ENCODE measurements at places on chromosomes 4 and X.

- no peak for DNase-seq
Observed at GRCh38 chrX:53065104-53065503, 16.5 kb downstream of the GPR173 start.

GRCh38 chr4:16643893-16644292 lies 254.6 kb downstream of the LDB2 start:
- no peak for DNase-seq

- no peak for DNase-seq
Observed at GRCh38 chr4:138301536-138301935, 59.4 kb upstream of the SLC7A11 start.

GRCh38 chr4:150971901-150972300 lies 43.2 kb downstream of the LRBA start:
- no peak for DNase-seq

DNA sequence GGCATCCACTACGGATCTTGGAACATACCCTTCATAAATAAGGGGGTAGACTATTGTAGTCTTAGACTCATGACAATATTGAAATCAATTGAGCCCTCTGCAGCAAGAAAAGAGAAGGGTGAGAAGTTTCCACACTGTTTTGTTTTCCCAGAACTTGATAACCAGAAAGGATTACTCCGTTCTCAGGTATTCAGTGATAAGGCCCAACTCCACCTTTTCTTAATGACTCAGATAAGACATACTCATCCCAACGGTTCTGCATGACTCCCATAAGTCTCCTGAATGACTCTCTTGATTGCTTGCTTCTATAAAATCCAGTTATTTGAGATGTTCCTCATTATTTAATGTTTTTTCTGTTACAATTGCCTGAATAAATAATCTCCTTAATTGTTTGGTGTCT lies 111.7 kb downstream of the PABPC4L start:
- DNase-seq: no peak

DNA sequence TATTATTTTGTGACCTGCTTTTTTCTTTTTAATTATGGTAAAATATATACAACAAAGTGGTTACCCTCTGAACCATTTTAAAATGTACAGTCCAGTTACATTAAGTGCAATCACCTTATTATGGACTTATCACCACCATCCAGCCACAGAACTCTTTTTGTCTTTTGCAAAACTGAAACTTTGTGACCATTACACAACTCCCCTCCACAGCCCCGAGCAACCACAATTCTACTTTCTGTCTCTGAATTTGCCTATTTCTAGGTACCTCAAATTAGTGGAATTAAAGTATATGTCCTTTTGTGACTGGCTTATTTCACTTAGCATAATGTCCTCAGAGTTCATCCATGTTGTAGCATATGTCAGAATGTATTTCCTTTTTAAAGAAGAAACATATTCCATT lies 39.3 kb upstream of the WWC2 start:
- no peak for DNase-seq

GRCh38 chr4:101599620-101600019 lies 190.9 kb upstream of the BANK1 start:
- DNase-seq: no peak

- DNase-seq: no peak
Observed at GRCh38 chrX:136626237-136626636, 21.7 kb upstream of the CD40LG start.

DNA sequence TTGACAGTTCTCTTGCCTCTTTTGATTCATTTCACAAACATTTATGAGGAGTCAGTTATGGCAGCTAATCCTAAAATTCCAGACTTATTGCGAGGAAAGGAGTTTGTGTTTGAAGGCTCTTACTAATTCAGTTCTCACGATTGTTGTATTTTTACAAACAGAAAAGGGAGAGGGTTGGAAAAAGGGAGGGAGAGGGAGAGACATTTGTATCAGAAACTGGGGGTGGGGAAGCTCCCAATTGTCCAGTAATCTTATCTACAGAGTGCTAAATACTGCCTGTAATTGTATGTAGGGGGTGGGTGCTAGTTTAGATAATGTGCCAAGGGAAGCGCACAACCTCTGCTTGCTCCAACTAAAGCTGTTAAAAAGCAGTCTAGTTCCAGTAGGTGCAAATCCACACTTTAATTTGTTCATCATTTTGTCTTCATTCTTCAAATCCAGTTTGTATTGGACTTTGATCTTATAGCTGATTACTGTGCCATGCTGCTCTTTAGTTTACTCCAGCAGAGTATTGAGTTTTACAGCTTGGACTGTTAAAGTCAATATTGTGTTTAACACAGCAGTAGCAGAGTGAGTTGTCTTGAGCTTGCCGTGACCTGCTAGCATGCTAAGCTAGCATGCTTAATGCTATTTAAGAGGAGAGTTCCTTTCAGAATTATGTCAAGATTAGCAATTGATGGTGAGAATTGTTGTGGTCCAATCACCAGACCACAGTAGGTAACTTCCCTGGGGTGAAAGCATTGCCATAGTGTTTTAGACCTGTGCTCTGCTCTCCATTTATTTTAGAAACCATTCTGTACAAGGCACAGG lies 13.9 kb downstream of the FNIP2 start:
- DNase-seq: no peak

- DNase-seq: no peak
Observed at GRCh38 chrX:3044671-3045070, 3.4 kb downstream of the ARSF start.

DNA sequence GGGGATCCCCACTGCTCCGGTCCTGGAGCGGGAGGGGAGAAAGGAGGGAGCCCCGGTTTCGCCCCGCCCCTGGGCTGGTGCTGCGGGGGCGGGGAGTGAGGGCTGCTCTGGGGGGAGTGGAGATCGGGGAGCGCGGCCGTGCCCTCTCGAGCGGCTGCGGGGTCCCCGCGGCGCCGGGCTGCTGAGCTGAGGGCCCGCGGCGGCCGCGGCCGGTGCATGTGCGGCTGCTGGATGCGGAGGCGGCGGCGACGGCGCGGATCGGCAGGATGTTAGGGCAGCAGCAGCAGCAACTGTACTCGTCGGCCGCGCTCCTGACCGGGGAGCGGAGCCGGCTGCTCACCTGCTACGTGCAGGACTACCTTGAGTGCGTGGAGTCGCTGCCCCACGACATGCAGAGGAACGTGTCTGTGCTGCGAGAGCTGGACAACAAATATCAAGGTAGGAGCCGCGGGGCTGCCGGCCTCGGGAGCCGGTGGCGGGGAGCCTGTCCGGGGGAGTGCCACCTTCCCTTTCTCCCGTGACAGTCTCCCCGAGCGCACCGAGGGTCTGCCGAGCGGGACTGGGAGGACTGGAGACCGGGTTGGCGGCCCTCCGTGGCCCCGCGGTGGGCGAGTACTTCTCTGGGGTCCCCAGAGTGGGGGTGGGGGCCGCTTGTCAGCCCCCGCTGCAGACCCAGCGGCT lies at the start of gene ING2:
Gene ING2, plus strand, starts transcription at position 129 of the 681 bp plus-strand sequence. Its CDS starts 138 bp downstream, at position 267.
- DNase-seq: no peak

- DNase-seq: no peak
Observed at GRCh38 chr4:94158883-94159282, 48.8 kb upstream of the SMARCAD1 start.

DNA sequence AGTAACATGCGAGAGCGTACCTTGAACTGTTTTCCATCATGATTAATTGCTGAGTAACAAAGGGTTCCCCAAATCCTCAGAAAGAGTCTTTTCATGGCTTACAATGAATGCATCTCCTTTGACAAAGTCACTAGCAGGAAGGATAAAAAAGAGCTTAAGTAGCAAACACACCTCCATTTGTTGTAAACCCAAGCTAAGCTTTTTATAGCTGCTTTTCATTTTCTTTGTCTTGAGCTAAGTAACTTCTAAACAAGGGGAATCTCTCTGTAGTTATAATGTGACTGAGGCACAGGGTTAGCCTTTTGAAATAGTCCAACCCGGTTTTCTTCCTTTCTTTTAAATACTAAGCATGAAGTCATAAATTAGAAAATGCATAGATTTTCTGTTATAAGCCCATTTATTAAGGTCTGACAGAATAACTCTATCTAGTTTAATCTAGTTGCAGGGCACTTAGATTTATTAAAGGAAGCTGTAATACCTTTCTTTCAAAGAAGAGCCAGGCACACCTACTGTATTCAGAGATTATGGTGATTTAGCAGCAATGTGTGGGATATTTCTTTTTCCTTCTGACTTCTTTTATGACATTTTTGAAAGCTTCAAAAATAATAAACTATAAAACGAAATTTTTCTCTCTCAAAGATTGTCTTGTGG lies 226.9 kb upstream of the SMIM31 start:
- DNase-seq: no peak

- DNase-seq: no peak
Observed at GRCh38 chrX:13520936-13521335, 48.5 kb upstream of the EGFL6 start.

- no peak for DNase-seq
Observed at GRCh38 chr4:125267630-125268029, 47.1 kb upstream of the FAT4 start.

DNA sequence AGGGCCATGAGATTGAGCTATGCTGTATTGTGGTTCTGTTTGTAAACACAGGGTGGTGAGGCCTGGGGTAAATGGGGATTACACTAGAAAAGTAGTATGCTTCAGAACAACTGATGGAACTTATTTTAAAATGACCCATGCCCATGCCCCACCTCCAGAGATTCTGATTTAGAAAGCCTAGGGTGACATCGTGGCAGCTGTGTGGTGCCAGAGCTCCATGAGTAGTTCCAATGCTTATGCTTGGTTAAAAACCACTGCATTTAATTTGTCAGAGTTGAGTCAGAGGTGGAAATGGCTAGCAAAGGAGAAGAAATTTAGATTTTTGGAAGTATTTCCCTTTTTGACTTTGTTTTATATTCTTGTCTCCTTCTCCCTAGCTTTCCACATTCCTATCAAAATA lies 63.4 kb upstream of the PDE5A start:
- DNase-seq: no peak

GRCh38 chr4:165006456-165006855 lies 25.3 kb upstream of the TRIM60 start:
- DNase-seq: no peak

- DNase-seq: no peak
Observed at GRCh38 chr4:187606581-187606980, 389.0 kb upstream of the ZFP42 start.

- no peak for DNase-seq
Observed at GRCh38 chrX:31366041-31366440, 294.2 kb upstream of the FTHL17 start.

DNA sequence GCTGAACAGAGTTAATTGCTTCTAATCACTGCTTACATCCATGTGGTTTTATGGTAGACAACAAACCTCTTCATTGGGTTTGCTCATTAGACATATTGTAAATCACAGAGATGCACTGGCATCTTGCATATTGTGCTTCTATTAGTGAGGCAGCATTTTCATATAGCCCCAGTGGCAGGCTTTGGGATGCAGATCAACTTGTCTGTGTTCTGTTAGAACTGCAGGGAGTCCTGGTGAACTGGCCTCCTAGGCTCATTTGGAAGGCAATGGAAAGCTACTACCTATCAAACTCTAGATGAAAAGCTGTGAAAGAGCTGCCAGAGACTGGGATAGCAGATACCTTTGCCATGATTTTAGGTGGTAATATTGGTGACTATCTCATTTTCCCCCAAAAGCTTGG lies 108.8 kb downstream of the NAA11 start:
- DNase-seq: no peak

GRCh38 chrX:109974906-109975655 lies 27.8 kb upstream of the TMEM164 start:
- peak; percentile 0 for DNase-seq

DNA sequence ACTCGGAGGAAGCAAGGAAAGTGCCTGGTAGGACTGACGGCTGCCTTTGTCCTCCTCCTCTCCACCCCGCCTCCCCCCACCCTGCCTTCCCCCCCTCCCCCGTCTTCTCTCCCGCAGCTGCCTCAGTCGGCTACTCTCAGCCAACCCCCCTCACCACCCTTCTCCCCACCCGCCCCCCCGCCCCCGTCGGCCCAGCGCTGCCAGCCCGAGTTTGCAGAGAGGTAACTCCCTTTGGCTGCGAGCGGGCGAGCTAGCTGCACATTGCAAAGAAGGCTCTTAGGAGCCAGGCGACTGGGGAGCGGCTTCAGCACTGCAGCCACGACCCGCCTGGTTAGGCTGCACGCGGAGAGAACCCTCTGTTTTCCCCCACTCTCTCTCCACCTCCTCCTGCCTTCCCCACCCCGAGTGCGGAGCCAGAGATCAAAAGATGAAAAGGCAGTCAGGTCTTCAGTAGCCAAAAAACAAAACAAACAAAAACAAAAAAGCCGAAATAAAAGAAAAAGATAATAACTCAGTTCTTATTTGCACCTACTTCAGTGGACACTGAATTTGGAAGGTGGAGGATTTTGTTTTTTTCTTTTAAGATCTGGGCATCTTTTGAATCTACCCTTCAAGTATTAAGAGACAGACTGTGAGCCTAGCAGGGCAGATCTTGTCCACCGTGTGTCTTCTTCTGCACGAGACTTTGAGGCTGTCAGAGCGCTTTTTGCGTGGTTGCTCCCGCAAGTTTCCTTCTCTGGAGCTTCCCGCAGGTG lies 637 bp downstream of the AR start:
- no peak for DNase-seq

DNA sequence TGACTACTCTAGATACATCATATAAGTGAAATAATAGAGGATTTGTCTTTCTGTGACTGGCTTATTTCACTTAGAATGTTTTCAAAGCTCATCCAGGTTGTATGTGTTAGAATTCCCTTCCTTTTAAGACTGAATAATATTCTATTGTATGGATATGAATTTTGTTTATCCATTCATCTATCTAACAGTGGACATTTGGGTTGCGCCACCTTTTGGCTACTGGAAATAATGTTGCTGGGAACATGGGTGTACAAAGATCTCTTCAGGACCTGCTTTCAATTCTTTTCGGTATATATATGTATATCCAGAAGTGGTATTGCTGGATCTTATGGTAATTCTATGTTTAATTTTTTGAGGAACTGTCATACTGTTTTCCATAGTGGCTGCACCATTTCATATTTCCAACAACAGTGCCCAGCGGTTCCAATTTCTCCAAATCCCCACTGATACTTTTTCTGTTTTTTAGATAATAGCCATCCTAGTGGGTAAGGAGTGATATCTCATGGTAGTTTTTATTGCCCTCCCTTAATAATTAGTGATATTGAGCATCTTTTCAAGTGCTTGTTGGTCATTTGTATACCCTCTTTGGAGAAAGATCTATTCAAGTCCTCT lies 3.4 kb upstream of the SCD5 start:
- no peak for DNase-seq

Measured in stimulated activated CD4-positive, alpha-beta T cell treated with anti-CD3 and anti-CD28 coated beads, Interleukin-2, amount 100 ng/mL, for 48 hours (primary cell).